Thoracic aorta endothelial cell (primary cell): ENCODE measurements at places on chromosomes 1 and 21. TPM values are rescaled to one million over a fixed set of nuclear protein-coding genes. Genes with fewer than 3 reads are reported as not detected.

The PDE4B gene
- total RNA-seq: 72.7 and 108 TPM in 2 replicates

The PDC gene
- not detected in 2 replicates for total RNA-seq

The CENPF gene
- total RNA-seq: 64.0 and 117 TPM in 2 replicates

The KRTAP19-3 gene
- total RNA-seq: not detected in 2 replicates

The TAS1R1 gene
- total RNA-seq: 0.07 TPM in 1 of 2 replicates, not detected in the other

The AMY1B gene
- not detected in 2 replicates for total RNA-seq

The ELAPOR1 gene
- total RNA-seq: 0.53 and 1.0 TPM in 2 replicates

The REN gene
- 0.07 TPM in 1 of 2 replicates, not detected in the other for total RNA-seq

The IL23R gene
- total RNA-seq: not detected in 2 replicates

The DPYD gene
- total RNA-seq: 75.4 and 76.7 TPM in 2 replicates

The CPLANE2 gene
- total RNA-seq: 5.9 and 8.1 TPM in 2 replicates

The ITLN2 gene
- 0.27 TPM in 1 of 2 replicates, not detected in the other for total RNA-seq

The COL11A1 gene
- 0.66 TPM in 1 of 2 replicates, not detected in the other for total RNA-seq

The CLCA4 gene
- not detected in 2 replicates for total RNA-seq

The AJAP1 gene
- total RNA-seq: 0.14 TPM in 1 of 2 replicates, not detected in the other

The FCRL6 gene
- total RNA-seq: not detected in 2 replicates

The CHTOP gene
- 44.3 and 46.4 TPM in 2 replicates for total RNA-seq

The CFHR1 gene
- total RNA-seq: not detected in 2 replicates
